ENCODE measurements at places on chromosomes 3 and 15.

- no peak for DNase-seq
Observed at GRCh38 chr15:100001405-100001804, 268.2 kb upstream of the LYSMD4 start.

- no peak for DNase-seq
Observed at GRCh38 chr3:46928282-46928681, 48.3 kb downstream of the CCDC12 start.

DNA sequence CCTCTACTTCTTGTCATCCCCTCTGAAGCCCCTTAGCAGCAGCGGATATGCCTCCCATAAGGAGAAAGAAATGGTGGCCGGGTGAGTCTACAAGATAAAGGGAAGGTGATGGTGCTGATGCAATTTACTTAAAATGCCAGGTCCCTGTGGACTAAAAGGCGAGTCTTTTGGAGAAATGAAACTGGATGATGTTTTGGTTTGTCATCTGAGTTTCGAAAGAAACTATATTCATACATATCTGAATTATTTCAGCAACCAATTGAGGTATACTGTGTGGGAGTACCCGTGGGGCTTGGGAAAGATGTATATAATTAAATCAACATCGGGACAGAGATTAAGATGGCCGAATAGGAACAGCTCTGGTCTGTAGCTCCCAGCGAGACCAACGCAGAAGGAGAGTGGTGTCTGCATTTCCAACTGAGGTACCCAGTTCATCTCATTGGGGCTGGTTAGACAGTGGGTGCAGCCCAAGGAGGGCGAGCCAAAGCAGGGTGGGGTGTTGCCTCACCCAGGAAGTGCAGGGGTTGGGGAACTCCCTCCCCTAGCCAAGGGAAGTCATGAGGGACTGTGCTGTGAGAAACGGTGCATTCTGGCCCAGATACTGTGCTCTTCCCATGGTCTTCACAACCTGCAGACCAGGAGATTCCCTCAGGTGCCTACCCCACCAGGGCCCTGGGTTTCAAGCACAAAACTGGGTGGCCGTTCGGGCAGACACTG is 210.6 kb upstream of the CHRM5 start:
- no peak for DNase-seq

DNA sequence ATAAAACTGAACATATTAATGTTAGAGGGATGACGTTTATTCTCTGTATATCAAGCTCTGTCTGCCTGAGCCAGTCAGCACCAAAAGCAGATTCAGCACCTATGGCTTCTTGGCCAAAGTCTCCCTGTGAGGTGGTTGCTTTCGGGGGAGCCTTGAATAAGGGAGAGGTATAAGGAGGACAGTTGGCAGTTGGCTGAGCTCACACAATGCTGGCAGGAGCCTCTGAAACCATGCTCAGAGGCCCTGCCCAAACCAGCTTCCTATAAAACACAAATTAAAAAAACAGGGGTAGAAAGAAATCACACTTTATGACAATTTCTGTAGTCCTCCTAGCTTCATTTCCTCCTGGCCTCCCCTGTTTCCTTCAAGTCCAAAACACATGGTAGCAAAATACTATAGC is 18.8 kb downstream of the ARHGEF3 start:
- DNase-seq = no peak

DNA sequence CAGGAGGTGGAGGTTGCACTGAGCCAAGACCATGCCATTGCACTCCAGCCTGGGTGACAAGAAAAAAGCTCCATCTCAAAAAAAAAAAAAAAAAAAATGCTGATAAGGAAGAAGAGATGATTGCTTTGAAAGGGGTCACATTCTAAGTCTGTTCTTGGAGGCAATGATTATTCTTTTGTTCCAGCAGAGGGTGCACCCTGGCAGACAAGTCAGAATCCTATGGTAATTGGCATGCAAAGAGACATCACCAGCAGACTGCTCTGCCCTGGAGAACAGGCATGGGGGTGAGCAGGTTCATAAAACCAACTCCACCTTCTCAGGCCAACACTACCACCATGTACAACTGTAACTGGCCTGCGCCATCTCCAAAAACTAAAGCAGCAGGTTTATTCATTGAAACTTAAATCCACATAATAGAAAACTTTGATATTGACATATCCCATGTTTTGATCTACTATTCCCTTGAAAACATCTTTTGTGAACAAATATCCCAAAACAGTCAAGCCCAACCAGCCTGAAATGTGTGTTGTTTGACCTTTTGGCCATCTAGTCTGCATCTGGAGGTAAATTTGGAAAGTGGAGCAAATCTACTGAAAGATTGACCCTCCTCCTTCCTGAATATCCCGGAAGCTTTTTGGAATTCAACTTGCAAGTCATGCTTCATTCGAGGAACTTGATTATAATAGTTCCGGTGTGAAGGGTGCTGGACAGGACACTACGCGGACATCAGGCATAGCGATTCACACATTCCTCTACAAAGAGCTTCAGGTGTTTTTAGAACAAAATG is 100.3 kb downstream of the MECOM start:
- DNase-seq = no peak

DNA sequence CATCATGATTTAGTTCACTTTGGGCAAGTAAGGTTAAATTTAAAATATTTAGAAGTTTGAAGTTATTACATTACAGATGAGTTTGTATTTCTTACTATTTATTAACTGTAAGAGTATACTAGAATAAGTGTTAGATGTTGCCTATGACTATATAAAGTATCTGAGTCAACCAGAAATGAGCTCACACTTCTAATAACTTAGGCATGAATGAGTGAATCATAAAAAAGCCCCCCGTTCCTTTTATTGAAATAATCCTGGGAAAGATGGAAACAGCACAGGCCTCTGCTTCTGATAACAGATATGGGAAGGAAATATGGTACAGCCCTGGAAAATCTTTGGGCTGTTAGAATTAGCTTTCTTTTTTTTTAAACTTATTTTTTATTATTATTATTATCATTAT is 66.6 kb upstream of the TGFBR2 start:
- DNase-seq = no peak

- DNase-seq = no peak
Observed at GRCh38 chr3:168883145-168883544, 780.4 kb downstream of the MECOM start.
